Fibroblast of skin of scalp (primary cell): ENCODE measurements at places on chromosomes 7 and 10.

- DNase-seq: peak; percentile 23
Observed at GRCh38 chr7:6290319-6290741, 17.9 kb upstream of the CYTH3 start.

- DNase-seq: peak; percentile 44
Observed at GRCh38 chr7:102122026-102122425, 164.6 kb upstream of the SH2B2 start.

- peak; percentile 27 for DNase-seq
Observed at GRCh38 chr10:124315591-124316270, 103.0 kb downstream of the OAT start.

- peak; percentile 37 for DNase-seq
Observed at GRCh38 chr7:133572087-133572486, 319.2 kb downstream of the EXOC4 start.

- DNase-seq: no peak
Observed at GRCh38 chr10:14253079-14253478, 77.6 kb downstream of the FRMD4A start.

DNA sequence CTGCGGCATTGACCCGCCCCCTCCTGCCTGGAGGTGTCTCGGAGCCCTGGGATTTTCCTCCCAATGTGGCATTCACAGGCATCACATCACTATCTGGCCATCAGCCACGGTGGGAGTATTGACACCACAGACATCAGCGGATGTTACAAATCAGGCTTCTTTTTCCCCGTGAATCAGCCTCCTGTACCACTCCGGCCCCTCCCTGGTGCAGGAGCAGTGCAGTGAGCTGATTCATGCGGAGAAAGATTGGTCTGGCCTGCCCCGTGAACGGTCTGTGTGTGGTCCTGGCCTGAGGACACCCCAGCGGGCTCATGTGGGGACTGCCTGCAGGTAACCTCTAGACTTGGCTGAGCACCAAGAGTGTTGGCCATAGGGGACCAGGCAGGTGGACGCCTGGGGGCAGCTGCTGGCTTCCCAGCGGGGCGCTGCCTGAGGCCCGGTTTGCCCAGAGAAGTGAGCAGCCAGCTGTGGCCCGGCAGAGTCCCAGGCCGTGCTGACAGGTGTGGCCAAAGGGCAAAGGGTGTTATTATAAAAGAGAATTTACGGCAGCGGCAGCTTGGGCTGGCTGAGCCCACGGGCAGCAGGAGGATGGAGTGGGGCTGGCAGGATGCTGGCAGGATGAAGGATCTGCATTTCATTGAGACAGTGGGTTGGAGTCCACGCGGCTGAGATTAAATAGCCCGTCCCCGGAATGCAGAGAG, 32.1 kb upstream of the GNA12 start:
- DNase-seq: peak; percentile 68

- DNase-seq: no peak
Observed at GRCh38 chr10:133249094-133249780, 11.6 kb downstream of the VENTX start.

- DNase-seq: no peak
Observed at GRCh38 chr7:21580073-21580521, 37.3 kb downstream of the DNAH11 start.

GRCh38 chr10:76055963-76056362, 624.5 kb downstream of the LRMDA start:
- DNase-seq: no peak
